ENCODE measurements at places on chromosomes 1 and 21.
A peak's percentile ranks its signal among the peaks of the same experiment; 100 is the strongest.

DNA sequence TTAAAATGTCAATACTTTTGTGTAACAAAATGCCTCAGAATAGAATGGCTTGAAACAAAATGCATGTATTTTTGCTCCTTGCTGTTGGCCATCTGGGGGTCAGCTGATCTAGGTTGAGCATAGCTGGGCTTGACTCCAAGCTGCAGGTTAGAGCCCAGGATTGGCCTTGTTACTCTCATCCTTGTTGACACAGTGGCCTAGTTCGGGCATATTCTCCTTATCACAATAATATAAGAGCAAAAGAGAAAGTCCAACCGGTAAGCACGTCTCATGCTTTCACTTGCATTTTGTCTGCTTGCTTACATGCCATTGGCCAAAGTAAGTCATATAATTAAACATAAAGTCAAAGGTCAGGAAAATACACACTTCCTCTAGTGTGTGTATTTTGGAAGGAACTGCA is 456.2 kb downstream of the KCNT2 start:
- DNase-seq: no peak

- no peak for DNase-seq
Measured at GRCh38 chr1:91806181-91806768, 79.7 kb downstream of the TGFBR3 start.

- no peak for DNase-seq
Measured at GRCh38 chr1:119308130-119308700, 60.4 kb upstream of the HAO2 start.

DNA sequence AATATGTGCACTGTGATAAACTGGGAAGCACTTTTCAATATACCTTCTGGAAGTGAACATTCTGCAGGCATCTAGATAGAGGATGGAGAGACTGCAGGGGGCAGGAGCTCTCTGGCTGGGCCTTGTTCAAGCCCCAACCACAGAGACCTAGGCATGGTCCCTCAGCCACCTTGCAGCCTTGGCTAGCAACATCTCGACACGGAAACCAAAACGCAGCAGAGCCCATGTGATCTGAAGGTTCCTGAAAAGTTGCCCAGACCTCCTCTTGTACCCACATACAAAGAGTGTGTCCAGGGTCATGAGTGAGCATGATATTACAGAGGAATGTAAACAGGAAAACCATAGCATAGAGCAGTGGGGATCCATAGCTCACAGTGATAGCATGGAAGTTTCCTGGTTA is 33.1 kb upstream of the SAMD11 start:
- no peak for DNase-seq

- no peak for DNase-seq
Measured at GRCh38 chr1:63628607-63629006, 35.4 kb downstream of the PGM1 start.

GRCh38 chr1:42145764-42146625 is 7.2 kb upstream of the GUCA2B start:
- DNase-seq: no peak

DNA sequence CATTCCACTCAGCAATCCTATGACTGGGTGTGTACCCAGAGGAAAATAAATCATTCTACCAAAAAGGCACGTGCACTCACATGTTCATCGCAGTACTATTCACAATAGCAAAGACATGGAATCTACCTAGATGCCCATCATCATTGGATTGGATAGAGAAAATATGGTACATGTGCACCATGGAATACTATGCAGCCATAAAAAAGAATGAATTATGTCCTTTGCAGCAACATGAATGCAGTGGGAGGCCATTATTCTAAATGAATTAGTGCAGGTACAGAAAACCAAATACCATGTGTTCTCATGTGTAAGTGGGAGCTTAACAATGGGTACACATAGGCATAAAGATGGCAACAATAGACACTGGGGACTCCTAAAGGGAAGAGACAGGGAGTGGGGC is 39.9 kb upstream of the SLC35F3 start:
- DNase-seq: no peak

- no peak for DNase-seq
Measured at GRCh38 chr1:54837002-54837853, 36.1 kb upstream of the TTC22 start.

GRCh38 chr1:187294421-187295201 is 465.9 kb downstream of the PLA2G4A start:
- DNase-seq: no peak

DNA sequence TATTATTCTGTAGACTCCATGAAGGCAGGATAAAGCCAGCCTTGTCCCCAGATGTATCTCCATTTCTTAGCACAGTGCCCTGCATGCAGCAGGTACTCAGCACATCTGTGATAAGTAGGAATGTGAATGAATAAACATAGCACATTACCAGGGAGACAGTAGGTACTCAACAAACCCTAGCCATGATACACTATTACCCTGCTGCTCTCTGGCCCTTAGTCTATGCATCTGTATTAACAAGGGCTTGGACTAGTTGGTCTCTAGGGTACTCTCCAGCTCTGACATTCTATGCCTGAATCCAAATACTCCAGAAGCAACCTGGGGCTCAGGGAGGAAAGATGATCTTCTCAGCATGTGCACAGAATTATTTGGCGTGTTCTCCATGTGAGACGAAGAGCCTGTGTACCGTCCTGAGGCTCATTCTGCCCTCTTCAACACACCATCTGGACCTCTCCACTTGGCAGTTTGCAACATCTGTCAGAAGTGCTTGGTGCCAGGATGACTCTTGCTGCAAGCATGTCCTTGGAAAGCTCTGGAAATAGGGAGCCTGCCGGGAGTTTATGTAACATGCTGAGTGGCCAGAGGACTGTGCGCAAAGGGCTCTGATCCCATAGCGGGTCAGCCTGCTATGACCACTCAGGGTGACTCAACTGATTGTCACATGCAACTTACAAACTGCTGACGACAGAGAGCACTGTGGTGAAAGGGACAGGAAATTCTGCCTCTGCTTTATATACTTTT is 228.2 kb upstream of the USP24 start:
- no peak for DNase-seq

- no peak for DNase-seq
Measured at GRCh38 chr21:46205766-46206162, 21.5 kb upstream of the SPATC1L start.

DNA sequence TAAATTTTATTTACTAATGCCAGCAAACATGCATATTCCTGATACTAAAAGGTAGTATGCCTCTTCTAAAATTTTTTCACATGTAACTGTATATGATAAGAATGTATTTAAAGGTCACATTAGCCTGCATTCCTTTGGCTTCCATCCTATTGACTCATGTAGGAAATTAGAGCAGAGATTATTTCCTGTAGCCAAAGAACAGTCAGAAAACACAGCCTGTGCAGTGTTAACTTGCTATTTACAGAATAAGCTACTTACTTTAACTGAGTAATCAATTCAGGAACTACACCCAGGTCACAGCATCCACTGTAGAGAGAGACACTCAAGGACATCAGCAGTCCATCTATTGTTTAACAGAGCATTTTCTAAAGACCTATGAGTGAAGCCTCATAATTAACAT is 154.5 kb upstream of the ADGRL4 start:
- DNase-seq: no peak

DNA sequence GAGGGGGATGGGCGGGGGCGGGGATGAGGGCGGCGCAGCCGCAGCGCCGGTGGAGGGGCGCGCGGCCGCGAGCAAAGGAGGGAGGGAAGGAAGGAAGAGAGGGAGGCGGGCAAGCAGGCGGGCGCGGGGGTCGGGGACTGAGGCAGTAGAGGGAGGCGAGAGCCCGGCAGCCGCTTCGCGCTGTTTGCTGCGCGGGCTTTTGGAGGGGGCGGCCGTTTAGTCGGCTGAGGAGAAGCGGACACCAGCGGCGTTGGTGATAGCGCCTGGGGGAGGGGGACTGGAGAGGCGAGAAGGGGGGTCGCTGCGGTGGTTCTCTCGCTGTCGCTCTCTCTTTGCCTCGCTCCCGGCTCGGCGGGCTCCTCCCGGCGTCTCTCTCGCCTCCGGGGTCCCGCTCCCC is at the start of gene HS2ST1:
Gene HS2ST1, plus strand, starts transcription at position 35 of the 397 bp plus-strand sequence.
- no peak for DNase-seq

DNA sequence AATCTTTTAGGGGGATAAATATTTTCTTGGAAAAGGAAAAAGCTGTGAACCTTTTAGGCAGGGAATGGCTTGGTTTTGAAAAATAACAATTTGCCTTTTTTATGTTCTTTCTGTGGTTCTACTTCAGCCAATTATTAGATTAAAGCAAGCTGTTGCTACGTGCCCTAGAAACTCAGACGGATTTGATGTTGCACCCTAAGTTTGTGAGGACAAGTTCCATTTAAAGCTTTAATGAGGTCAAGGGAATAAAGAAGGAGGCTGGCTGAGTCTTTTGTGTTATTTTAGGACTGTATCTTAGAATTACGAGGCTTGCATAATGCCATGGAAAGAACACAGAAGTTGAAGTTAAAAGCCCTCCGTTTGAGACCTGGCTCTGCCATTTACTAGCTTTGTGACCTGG is 216.9 kb downstream of the NUF2 start:
- DNase-seq: no peak

DNA sequence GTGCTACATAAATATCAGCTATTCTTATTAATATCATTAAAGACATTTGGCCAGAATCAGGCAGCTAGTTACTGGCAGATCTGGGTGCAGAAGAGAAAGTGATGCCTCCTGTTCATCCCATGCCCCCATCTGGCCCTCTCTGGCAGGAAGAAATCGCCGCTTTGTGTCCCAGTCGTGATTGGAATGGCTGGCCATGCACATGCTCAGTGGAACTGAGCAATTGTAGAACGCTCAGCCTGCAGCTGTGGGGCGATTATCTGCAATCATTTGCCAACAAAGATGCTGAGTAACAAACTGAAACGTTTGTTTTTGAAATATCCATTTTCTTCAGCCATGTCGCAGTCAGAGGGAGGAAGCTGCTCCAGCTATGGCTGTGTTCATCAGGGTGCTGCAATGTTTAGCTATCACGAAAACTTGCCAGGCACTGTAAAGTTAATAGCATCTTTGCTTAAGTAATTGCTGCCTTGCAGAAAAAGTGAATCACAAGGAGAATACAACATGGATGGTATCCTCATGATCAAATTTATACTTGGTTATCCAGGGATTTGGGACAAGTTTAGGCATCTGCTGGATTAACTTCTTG is 36.5 kb downstream of the NGF start:
- DNase-seq: no peak

GRCh38 chr1:30111431-30111830 is 612.0 kb downstream of the MATN1 start:
- DNase-seq: peak; percentile 5

DNA sequence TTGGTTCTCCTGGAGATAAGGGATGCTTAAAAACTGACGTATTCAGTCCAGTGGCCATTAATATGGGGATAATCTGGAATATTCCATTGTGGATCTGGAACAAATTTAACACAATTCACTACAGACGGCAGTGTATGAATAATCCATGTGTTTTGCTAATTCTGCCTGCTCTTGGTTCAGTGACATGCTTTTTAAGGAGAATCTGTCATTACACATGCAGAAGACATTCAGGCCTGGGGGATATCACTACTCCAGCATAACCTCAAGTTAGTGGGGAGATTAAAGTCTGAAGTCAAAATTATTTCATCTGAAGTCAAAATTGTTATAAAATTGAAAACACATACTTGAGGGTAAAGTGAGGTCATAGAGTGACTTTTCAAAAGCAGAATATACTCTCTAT is 789.3 kb downstream of the USP25 start:
- DNase-seq: no peak

DNA sequence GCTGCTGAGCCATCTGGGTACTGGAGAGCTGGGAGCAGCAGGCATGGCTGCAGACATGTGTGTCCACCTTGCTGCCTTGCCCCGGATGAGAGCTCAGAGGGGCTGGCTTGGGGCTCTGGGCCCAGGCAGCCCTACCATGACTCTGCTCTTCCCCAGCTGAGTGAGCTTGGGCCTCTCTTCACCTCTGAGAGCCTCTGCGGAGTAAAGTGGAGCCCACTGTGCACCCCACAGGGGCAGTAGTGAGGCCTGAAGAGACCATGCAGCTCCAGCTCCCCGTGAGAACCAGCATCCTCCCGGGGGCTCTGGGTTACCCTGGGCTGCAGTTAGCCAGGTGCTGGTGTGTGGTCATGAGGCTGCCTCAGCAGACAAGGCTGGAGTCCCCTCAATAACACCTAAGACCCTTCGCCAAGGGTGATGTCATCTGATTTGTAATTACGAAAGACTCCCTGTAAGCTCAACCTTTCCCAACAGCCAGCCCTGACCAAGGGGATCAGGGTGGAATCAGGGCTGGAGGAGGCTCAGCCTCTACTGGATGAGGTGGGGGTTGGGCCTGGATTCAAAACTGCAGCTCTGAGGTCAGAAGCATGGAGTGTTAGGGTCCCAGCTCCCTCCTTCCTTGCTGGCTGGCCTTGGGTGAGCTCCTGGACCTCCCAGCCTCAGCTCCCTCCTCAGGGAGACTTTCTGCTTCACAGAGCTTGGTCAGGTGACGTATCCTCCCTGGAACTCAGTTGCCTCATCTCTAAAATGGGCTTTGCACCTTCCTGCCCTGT is 308.0 kb downstream of the MATN1 start:
- no peak for DNase-seq

DNA sequence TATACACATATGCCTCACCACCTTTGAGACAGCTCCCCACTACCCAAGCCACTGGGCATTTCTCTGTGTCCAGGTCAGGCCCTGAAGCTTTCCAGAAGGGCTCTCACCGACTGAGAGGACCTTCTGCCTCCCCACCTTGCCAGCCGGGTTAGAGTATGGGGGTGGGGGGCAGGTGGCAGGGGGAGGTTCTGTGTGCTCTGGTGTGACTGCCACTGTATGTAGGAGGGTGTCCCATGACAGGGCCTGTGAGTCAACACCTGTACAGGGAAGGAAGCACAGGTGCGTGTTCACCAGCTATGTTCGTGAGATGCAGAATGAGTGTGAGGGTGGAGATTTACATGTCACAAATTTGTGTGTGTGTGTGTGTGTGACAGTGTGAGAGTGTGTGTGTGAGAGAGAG is 7.0 kb downstream of the AHDC1 start:
- DNase-seq: no peak

DNA sequence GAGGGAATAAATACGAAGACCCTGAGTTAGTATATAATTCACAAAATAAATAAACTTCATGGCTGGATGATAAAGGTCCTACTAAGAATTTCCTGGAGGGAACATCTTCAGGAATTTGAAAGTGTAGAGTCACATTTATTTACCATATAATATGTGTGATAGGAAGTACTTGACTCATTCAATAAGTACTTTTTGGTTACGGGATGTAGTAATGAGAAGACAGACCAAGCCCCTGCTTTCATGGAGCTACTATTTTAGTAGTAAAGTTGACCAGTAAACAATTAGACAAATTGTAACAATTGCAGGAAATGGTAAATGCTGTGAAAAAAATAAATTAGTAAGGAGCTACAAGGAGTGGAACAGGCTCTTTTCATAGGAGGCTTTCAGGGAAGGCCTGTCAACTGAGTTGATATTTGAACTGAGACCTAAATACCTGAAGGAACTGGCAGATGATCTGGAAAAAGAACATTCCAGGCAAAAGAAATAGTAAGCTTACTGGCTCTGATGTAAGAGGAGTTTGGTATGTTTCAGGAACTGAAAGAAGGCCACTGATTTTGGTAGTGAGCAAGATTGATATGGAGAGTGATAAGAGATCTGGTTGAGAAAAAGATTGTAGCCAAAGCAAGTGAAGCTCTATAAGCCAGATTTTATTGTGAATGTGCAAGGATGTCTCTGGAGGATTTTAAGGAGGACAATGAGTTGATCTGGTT is 36.2 kb downstream of the CAMSAP2 start:
- DNase-seq: no peak

Measured in activated CD4-positive, alpha-beta T cell treated with anti-CD3 and anti-CD28 coated beads for 24 hours (primary cell).